GM23248 (cell line): ENCODE measurements at places on chromosomes 6 and 20. TPM values are rescaled to one million over a fixed set of nuclear protein-coding genes. Genes with fewer than 3 reads are reported as not detected.

- peaks cover 26% of the 10 kb centered on the region for H3K4me1 ChIP-seq
- H3K27ac ChIP-seq: peak overlapping the region; percentile 77
- H3K27me3 ChIP-seq: no peaks in the 10 kb centered on the region
- H3K36me3 ChIP-seq: peaks cover 13% of the 10 kb centered on the region; the same call in 1 of the 2 replicates
- H3K4me3 ChIP-seq: peak overlapping the region; percentile 94; the same call in 1 of the 2 replicates
These were observed 3.0 kb upstream of the ZBTB22 start for GRCh38 chr6:33320315-33321181.

DNA sequence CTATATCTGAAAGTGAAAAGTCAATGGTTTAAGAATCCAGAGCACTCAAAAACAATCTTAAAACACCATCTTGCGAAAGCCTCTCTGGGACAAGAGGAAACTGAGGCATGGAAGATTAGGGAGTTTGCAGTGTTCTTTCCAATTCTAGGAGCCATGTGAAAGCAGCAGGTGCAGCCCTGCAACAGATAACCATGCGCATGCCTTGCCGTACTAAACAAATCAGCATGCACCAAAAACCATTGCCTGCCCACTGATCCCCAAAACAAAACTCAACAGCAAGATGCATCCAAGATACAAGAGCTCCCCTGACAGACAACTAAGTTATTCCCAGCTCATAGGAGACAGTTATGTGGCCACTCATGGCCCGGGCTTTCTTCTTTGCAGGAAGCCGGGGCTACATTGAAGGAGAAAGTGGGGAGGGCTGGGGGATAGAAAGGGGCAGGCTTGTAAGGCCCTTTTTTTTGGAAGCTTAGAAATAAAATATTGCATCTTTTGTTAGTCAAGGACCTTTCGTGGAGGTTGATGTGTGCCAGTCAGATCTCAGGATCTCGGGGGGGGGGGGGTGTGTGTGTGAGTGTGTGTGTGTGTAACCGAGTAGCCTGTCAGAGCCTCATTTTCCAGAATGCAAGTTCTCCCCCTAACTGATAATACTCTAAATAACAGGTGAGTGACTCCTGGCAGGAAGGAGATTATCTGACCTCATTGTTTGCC lies 178.4 kb downstream of the MBOAT1 start:
- H3K4me3 ChIP-seq: no peak overlapping the region
- H3K4me1 ChIP-seq: no peaks in the 10 kb centered on the region
- no peak for DNase-seq
- no peaks in the 10 kb centered on the region for H3K27me3 ChIP-seq
- H3K27ac ChIP-seq: no peak overlapping the region

- DNase-seq: peak; percentile 87
- H3K27ac ChIP-seq: no peak overlapping the region
- no peaks in the 10 kb centered on the region for H3K27me3 ChIP-seq
- no peaks in the 10 kb centered on the region for H3K36me3 ChIP-seq
- no peak overlapping the region for H3K4me3 ChIP-seq
These were observed 44.1 kb downstream of the SAMD3 start for GRCh38 chr6:130178692-130179091.

GRCh38 chr6:90502381-90502780 lies 84.5 kb downstream of the MAP3K7 start:
- no peak overlapping the region for H3K4me3 ChIP-seq
- H3K27me3 ChIP-seq: no peaks in the 10 kb centered on the region
- no peak overlapping the region for H3K27ac ChIP-seq
- H3K4me1 ChIP-seq: no peaks in the 10 kb centered on the region
- DNase-seq: no peak

DNA sequence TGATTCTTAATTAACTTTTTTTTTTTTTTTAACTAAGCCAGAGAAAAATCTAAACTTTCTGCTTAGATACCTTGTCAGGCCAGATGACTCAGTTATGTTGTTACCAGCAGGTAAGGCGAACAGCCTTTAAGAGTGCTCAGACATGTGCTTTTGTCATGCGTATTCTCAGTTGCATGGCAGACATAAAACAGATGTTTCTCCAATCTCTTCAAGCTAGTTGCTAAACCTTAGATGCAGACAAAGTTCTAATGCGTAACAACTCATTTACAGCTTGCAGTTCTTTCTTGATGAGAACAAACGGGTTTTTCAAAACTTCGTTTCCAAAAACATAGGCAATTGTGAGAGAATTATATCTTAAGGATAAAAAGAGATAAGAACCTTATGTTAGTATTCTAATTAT lies 49.6 kb upstream of the GFRAL start:
- H3K27ac ChIP-seq: no peak overlapping the region
- no peak for DNase-seq
- H3K36me3 ChIP-seq: no peaks in the 10 kb centered on the region
- H3K4me1 ChIP-seq: no peaks in the 10 kb centered on the region

DNA sequence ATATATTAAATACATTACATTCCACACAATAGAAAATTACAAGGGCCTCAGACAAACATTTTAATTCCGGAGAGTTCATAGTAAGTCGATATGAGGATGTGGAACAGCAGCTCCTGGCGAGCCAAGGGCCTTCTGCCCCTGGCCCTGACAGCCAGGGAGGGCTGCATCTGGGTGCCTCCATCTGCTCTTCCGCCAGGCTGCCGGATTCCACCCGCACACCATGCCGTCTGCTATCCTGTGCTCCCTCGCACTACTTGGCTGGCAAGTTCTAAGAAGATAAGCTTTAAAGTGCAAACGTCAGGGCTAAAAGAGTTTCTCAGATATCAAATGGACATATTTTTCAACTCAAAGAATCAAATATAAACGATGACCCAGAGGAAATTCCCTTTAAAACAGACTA lies 656.3 kb upstream of the NOX3 start:
- DNase-seq: no peak
- no peak overlapping the region for H3K27ac ChIP-seq
- H3K4me1 ChIP-seq: no peaks in the 10 kb centered on the region
- no peaks in the 10 kb centered on the region for H3K36me3 ChIP-seq
- H3K27me3 ChIP-seq: no peaks in the 10 kb centered on the region
- no peak overlapping the region for H3K4me3 ChIP-seq

GRCh38 chr20:46614503-46614902 lies 36.8 kb downstream of the SLC13A3 start:
- DNase-seq: no peak
- no peaks in the 10 kb centered on the region for H3K4me1 ChIP-seq
- H3K27me3 ChIP-seq: no peaks in the 10 kb centered on the region
- no peak overlapping the region for H3K27ac ChIP-seq
- H3K36me3 ChIP-seq: no peaks in the 10 kb centered on the region

DNA sequence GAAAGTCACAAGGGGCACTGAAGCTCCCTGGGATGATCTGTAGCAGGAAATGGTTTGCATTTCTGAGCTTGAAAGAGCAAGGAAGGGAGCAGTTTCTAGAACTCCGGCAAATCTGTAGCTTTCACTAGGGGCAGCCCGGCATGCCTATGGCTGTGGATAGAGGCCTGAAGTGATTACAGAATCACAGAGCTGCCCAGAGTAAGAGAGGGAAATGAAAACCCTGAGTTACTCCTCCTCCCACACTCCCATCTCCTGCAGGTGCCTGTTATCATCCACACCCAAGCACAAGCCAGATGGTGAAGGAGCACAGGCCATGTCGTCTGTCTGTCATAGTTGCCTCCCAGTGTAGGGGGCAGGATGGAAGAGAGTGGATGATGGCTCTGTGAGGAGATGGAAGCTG lies 37.1 kb downstream of the HLA-F start:
- H3K36me3 ChIP-seq: no peaks in the 10 kb centered on the region
- no peak overlapping the region for H3K27ac ChIP-seq
- H3K4me1 ChIP-seq: peaks cover 34% of the 10 kb centered on the region
- H3K27me3 ChIP-seq: no peaks in the 10 kb centered on the region
- no peak overlapping the region for H3K4me3 ChIP-seq

- H3K27me3 ChIP-seq: no peaks in the 10 kb centered on the region
- no peak overlapping the region for H3K27ac ChIP-seq
- H3K4me1 ChIP-seq: peaks cover 8% of the 10 kb centered on the region
- peak; percentile 78 for DNase-seq
- 0 out of 2 replicates have a peak overlapping the region, but pooled peaks have one; percentile 33 for H3K4me3 ChIP-seq
These were observed 64.9 kb downstream of the SYCP2L start for GRCh38 chr6:10951675-10952282.

DNA sequence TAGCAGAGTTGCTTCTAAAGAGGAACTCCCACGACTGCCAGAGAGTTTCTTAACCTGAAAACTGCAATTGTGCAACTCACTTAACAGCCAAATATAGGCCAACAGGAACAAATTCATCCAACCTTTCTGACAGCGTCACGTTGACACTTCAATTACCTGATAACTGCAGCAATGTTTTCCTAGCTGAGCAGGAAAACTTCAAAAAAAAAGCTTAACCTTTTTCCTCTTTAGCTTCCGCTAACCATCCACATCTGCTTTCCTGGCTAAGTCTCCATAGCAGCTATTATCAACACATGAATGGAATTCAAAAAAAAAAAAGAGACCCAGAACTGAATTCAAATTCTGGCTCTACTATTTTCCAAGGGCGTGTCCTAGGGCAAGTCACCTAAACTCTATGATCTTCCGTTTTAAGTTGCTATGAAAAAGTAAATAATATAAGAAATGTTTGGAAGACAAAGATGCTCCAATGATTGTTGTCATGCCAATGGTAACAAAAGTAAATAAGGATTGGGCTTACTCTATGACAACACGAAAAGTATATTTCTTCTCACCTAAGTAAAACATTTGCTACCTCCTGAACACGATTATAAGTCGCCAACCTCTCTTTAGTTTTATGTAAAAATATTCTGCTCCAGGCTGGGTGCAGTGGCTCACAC lies 524.6 kb upstream of the JARID2 start:
- no peak overlapping the region for H3K27ac ChIP-seq
- peak; percentile 53 for DNase-seq
- no peaks in the 10 kb centered on the region for H3K36me3 ChIP-seq
- peaks cover 6% of the 10 kb centered on the region; the same call in 1 of the 2 replicates for H3K4me1 ChIP-seq

GRCh38 chr20:2602046-2602735 lies 50.2 kb upstream of the NOP56 start:
- no peak for DNase-seq
- H3K27me3 ChIP-seq: no peaks in the 10 kb centered on the region; the same call in none of the 2 replicates
- no peak overlapping the region for H3K4me3 ChIP-seq
- no peaks in the 10 kb centered on the region for H3K36me3 ChIP-seq
- no peaks in the 10 kb centered on the region for H3K4me1 ChIP-seq
- H3K27ac ChIP-seq: no peak overlapping the region

- H3K4me3 ChIP-seq: no peak overlapping the region
- no peak overlapping the region for H3K27ac ChIP-seq
- peak; percentile 87 for DNase-seq
- H3K36me3 ChIP-seq: no peaks in the 10 kb centered on the region
- no peaks in the 10 kb centered on the region for H3K27me3 ChIP-seq
These were observed 12.2 kb upstream of the KCNK15 start for GRCh38 chr20:44733341-44734069.

GRCh38 chr6:35248300-35248699 lies 11.2 kb upstream of the ZNF76 start:
- peak; percentile 34 for DNase-seq
- H3K4me1 ChIP-seq: 0 out of 2 replicates have a peak, but pooled peaks cover 7% of the 10 kb centered on the region
- H3K27ac ChIP-seq: no peak overlapping the region
- H3K36me3 ChIP-seq: no peaks in the 10 kb centered on the region; the same call in 1 of the 2 replicates

DNA sequence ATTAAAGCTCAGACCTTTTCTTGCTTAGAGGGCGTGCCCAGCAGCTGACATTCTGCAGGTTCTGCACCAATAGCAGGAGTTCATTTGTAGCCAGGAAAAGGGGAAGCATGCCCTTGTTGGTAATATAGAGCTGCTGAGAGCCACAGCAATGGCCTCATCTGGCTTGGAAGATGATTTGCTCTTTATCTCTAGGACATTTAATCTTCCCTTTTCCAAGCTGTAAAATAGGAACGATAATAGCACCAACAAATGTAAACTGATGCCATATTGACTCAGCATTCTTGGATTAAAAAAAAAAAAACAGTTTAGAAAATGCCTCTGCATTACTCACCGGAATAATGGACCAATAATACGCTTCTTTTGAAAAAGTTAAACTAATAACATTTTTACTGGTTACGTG lies 93.4 kb upstream of the SLC2A12 start:
- no peaks in the 10 kb centered on the region for H3K36me3 ChIP-seq
- no peak overlapping the region for H3K4me3 ChIP-seq
- H3K27ac ChIP-seq: no peak overlapping the region
- peak; percentile 37 for DNase-seq

- H3K27me3 ChIP-seq: no peaks in the 10 kb centered on the region
- H3K36me3 ChIP-seq: no peaks in the 10 kb centered on the region
- H3K27ac ChIP-seq: no peak overlapping the region
- H3K4me3 ChIP-seq: no peak overlapping the region
- no peaks in the 10 kb centered on the region for H3K4me1 ChIP-seq
These were observed 308.2 kb downstream of the CD83 start for GRCh38 chr6:14425805-14426204.

- no peaks in the 10 kb centered on the region for H3K4me1 ChIP-seq
- DNase-seq: no peak
- H3K36me3 ChIP-seq: no peaks in the 10 kb centered on the region
- no peak overlapping the region for H3K4me3 ChIP-seq
- H3K27me3 ChIP-seq: no peaks in the 10 kb centered on the region
These were observed 9.0 kb downstream of the VPS16 start for GRCh38 chr20:2849529-2849928.

DNA sequence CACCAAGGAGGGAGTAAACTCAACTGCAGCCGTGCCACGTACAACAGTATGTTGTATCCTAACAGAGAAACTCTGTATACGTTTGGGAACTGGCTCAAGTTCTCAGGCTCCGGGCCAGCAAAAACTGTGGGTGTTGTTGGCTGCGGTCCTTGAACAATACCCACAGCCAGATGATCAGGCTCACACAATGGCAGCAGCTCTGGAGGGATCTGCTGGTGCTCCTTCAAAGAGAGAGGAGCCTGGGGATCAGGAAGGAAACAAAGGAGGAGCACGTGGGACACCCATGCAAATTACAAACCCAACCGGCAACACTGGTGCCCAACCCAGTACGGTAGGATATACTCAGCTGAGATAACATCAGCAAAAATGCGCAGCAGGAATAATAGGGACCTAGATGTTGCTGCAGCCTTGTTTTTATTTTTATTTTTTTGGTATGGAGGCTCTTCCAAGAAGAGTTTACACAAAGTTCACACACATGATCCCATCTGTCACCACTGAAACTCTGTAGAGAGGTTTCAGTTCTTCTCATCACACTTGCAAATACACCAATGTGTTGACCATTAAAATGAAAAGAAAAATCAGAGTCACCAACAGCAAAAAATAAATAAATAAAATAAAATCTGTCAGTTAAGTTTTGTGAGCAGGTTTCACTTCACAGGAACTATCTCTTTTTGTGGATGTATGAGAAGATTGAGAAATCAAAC lies 41.2 kb upstream of the PDE10A start:
- no peak for DNase-seq
- H3K4me3 ChIP-seq: no peak overlapping the region
- no peaks in the 10 kb centered on the region for H3K27me3 ChIP-seq
- no peaks in the 10 kb centered on the region for H3K36me3 ChIP-seq

DNA sequence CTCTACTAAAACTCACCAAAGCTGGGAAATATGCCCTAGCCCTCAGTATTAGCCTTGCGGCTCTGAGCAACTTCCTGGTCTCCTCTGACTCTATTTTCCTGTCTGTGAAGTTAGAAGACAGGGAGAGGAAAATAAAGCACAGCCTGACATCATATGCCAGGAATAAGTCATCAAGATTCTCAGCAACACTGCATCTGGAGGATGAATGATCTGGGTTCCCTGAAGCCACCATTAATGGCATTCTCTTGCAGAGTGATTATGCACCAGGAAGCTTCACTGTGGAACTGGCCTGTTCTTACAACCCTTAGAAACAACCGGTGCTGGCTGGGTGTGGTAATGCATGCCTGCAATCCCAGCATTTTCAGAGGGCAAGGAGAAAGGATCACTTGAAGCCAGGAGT lies 12.4 kb downstream of the ADGRF5 start:
- peak; percentile 21 for DNase-seq
- no peak overlapping the region for H3K27ac ChIP-seq

MTFR2 gene
- polyA plus RNA-seq: 2.5 and 3.1 TPM in 2 replicates

STX11 gene
- polyA plus RNA-seq: 1.9 and 2.2 TPM in 2 replicates

AIF1 gene
- polyA plus RNA-seq: not detected in 2 replicates

DDO gene
- not detected in 2 replicates for polyA plus RNA-seq

SLC26A8 gene
- polyA plus RNA-seq: not detected in 2 replicates

TCFL5 gene
- 1.2 and 1.7 TPM in 2 replicates for polyA plus RNA-seq
